Thyroid gland (tissue), 4 donors: ENCODE measurements at places on chromosomes 13 and 19. TPM values are rescaled to one million over a fixed set of nuclear protein-coding genes. Genes with fewer than 3 reads are reported as not detected.
A peak's percentile ranks its signal among the peaks of the same experiment; 100 is the strongest.

The CTXN1 gene
- 3.0 TPM for total RNA-seq

The SERP2 gene
- 4.7 TPM for total RNA-seq

The IGFLR1 gene
- total RNA-seq, result 5.2 TPM

The STOML3 gene
- not detected for total RNA-seq

The FBN3 gene
- total RNA-seq, result 3.1 TPM

The NXNL1 gene
- total RNA-seq, result not detected

The PTPRS gene
- total RNA-seq, result 387 TPM

The LAMP1 gene
- 225 TPM for total RNA-seq

DNA sequence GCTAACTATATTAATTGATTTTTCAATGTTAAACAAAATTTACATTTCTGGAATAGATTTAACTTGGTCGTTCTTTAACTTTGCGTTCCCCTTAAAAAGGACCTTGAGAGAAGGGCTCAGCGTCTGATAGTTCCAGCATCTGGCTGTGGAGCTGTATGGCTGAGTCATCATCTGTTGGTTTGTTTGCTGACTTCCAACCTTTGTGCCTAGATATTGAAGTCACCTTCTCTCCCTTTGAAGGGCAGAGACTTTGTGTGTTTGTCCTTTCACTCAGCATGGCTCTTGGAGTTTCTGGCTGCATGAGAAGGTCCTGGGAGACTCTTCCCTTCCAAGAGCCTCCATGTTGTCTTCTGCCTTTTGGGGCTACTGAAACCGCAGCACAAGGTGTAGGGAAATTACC lies 16.6 kb upstream of the IRS2 start:
- H3K36me3 ChIP-seq, result no peaks in the 10 kb centered on the region
- no peaks in the 10 kb centered on the region for H3K27me3 ChIP-seq
- H3K27ac ChIP-seq, result no peak overlapping the region
- DNase-seq, result no peak
- H3K4me1 ChIP-seq, result no peaks in the 10 kb centered on the region

GRCh38 chr13:113022745-113023574 lies 53.9 kb downstream of the MCF2L start:
- H3K4me1 ChIP-seq, result no peaks in the 10 kb centered on the region
- H3K4me3 ChIP-seq, result no peak overlapping the region
- DNase-seq, result no peak
- H3K27me3 ChIP-seq, result no peaks in the 10 kb centered on the region
- no peak overlapping the region for H3K27ac ChIP-seq

DNA sequence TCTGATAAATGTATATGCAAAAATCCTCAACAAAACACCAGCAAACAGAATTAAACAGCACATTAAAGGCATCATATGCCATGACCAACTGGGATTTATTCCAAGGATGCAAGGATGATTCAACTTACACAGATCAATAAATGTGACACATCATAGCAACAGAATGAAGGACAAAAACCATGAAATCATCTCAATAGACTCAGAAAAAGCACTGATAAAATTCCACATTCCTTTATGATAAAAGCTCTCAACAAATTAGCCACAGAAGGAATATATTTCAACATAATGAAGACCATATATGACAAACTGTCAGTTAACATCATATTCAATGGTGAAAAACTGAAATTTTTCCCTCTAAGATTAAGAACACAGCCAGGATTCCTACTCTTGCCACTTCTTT lies 691.6 kb downstream of the DIAPH3 start:
- H3K27ac ChIP-seq, result no peak overlapping the region
- H3K27me3 ChIP-seq, result no peaks in the 10 kb centered on the region
- no peaks in the 10 kb centered on the region for H3K36me3 ChIP-seq
- H3K4me1 ChIP-seq, result no peaks in the 10 kb centered on the region
- no peak for DNase-seq

DNA sequence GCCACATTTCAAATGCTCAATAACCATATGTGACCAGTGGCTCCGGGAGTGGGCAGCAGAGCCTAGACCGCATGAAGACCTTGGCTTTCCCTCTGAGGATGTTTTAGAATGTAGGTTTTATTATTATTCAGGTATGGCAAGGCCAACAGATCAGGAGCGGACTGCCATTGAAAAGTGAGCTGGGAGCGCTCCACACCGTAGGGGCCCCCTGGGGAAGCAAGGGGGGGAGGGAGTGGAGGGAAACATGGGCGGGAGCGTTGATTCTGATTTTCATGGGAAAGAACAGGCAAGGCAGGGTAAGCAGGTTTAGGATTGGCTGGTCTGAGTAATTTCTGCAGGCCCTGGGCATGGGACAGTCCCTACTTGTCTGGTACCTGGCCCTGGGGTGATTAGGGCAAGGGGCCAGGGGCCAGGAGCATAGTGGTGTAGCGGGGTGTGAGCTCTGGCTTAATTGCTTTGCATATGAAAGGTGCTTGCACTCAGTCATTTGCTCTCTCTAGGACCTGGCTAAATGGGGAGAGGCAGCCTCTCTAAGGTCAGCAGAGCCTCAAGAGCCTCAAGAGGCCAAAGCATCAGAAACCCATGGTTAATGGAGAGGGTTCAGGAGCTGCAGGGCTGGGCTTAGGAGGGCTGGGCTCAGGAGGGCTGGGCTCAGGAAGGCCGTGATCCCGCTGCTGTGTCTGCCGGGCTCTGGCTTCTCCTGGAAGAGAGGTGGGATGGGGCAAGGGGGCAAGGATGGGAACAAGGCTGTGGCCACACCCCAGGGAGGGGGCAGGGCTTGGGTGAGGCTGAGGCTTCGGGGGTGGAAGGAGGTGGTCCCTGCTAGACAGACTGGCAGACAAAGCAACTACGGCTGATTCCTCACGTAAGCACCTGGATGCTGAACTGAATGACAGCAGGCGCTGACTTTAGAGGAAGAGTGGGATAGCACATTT lies 82.0 kb upstream of the WASF3 start:
- no peak overlapping the region for H3K4me3 ChIP-seq
- no peaks in the 10 kb centered on the region for H3K4me1 ChIP-seq
- no peak overlapping the region for H3K27ac ChIP-seq

- H3K4me1 ChIP-seq, result no peaks in the 10 kb centered on the region
- no peak overlapping the region for H3K4me3 ChIP-seq
Observed at GRCh38 chr13:79285159-79285558, 120.9 kb downstream of the RBM26 start.

GRCh38 chr19:48175578-48175977 lies 5.1 kb downstream of the ZSWIM9 start:
- H3K27me3 ChIP-seq, result no peaks in the 10 kb centered on the region
- H3K36me3 ChIP-seq, result peaks cover 11% of the 10 kb centered on the region
- no peak overlapping the region for H3K4me3 ChIP-seq
- no peak for DNase-seq
- no peak overlapping the region for H3K27ac ChIP-seq
- H3K4me1 ChIP-seq, result peaks cover 6% of the 10 kb centered on the region

DNA sequence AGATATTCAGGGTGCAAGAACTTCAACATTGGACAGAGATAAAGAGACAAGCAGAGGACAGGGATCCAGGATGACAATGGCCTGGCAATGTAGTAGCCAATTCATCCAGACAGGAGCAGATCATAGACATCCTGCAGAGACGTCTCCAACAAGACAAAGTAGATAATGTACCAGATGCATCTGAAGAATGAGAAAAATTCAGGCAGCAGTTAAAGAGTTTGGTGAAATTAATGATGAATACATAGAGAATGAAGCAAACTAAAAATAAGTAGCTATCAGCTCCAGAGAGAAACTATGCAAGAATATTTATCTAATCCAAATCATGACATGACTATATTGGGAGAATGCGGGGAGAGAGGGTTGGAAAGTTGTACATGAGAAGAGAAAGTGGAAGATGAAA lies 278.4 kb upstream of the DACH1 start:
- no peak for DNase-seq
- H3K27me3 ChIP-seq, result no peaks in the 10 kb centered on the region
- H3K4me1 ChIP-seq, result peaks cover 24% of the 10 kb centered on the region
- no peak overlapping the region for H3K27ac ChIP-seq
- no peaks in the 10 kb centered on the region for H3K36me3 ChIP-seq

- no peaks in the 10 kb centered on the region for H3K36me3 ChIP-seq
- H3K27me3 ChIP-seq, result no peaks in the 10 kb centered on the region
- DNase-seq, result no peak
- H3K4me3 ChIP-seq, result no peak overlapping the region
- H3K27ac ChIP-seq, result no peak overlapping the region
Observed at GRCh38 chr13:49649963-49650312, 21.6 kb downstream of the ARL11 start.

DNA sequence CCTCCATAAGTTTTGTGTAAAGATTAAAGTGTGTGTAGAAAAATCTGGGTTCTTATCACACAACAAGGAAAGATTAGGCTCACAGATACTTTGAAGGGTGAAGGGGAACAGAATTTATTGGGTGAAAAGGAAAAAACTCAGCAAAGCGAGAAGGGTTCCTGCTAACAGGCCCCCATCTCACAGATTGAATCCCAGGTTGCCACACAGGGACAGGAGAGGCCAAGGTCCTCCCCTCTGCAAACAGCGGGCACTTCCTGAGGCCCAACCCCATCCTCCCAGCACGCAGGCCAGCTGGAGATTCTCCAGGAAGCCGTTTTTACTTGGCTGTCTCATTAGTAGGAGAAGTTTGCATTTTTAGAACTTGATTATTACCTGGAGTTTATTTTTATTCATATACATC lies 15.2 kb upstream of the ERCC5 start:
- H3K4me3 ChIP-seq, result no peak overlapping the region

- H3K4me3 ChIP-seq, result no peak overlapping the region
- H3K27ac ChIP-seq, result no peak overlapping the region
- no peaks in the 10 kb centered on the region for H3K4me1 ChIP-seq
- no peaks in the 10 kb centered on the region for H3K27me3 ChIP-seq
- no peaks in the 10 kb centered on the region for H3K36me3 ChIP-seq
- DNase-seq, result no peak
Observed at GRCh38 chr13:111667757-111668156, 347.3 kb downstream of the TEX29 start.

DNA sequence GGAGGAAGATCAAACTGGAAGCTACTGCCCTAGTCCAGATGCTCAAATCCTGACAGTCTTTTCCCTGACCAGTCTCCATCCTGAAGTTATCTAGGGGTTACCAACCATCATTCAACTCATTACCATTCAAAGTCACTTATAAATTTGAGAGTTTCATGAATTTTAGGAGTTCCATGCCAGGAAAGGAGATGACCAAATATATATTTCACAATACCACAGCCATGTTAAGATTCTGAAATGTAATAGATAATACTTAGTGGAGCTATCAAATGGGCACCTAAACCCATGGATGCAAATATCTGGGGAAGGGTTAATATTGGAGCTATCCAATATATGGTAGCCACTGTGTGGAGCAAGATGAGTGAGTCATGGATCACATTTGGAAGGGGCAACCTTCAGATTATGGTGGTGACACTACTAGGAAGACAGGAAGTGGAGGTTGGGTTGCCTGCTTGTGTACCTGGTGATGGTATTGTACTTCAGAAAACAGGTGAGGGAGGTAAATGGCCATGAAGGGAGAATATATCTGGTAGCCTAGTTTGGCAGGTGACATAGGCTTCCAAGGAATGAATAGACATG lies 18.7 kb downstream of the ZNF586 start:
- DNase-seq, result no peak
- H3K36me3 ChIP-seq, result peaks cover 3% of the 10 kb centered on the region

DNA sequence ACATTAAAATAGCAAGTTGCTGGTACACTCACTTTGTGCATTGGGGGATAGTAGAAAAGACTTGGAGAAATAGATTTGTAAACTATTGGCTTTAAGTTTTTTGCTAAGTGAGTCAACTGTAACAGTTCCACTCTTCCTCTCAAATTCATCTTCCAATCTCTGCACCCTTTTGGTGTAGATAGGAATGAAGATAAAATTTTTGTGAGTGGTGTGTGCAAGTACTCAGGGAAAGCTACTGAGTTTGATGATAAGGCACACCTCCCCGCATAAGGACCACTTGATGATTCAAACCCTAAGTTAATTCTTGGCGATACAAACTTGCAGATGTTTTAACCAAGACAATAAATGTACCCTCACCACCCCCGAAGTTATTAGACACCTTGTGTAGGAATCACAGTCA lies 168.3 kb upstream of the SLITRK1 start:
- H3K4me3 ChIP-seq, result no peak overlapping the region
- no peaks in the 10 kb centered on the region for H3K36me3 ChIP-seq
- no peaks in the 10 kb centered on the region for H3K4me1 ChIP-seq
- no peaks in the 10 kb centered on the region for H3K27me3 ChIP-seq
- no peak overlapping the region for H3K27ac ChIP-seq

GRCh38 chr19:28715157-28715556 lies 497.8 kb downstream of the UQCRFS1 start:
- no peaks in the 10 kb centered on the region for H3K4me1 ChIP-seq
- no peak for DNase-seq
- no peak overlapping the region for H3K4me3 ChIP-seq
- H3K27me3 ChIP-seq, result no peaks in the 10 kb centered on the region
- H3K36me3 ChIP-seq, result no peaks in the 10 kb centered on the region
- H3K27ac ChIP-seq, result no peak overlapping the region

DNA sequence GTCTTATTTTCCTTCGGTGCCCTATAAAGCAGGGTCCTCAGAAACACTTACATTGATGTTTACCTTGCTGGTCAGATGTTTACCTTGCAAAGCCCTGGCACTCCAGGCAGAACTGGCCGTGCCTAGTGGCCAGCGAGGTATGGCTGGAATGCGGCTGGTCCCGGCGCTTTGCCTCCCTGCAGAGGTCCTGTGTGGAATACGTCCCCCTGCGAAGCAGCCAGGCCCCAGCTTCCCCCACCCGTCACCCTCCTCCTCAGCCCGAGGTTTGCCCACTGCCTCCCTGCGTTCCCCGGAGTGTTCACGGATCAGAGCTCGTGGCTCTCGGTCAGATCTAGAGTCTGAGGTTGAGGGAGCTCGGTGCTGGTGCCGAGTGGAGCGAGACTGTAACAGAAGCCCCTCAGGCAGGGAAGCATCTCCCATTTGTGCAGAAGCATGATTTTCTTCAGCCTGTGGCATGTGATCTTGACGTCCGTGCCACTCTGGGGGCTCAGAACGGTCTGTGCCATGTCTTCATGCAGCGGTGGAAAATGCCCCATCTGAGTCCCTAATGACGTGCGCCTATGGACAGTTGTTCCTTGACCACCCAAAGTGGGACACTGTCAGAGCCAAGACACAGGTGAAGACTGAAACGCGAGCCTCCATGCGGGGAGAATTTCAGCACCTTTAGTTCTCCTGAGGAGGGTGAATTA lies 54.8 kb upstream of the SOX1 start:
- H3K27me3 ChIP-seq, result no peaks in the 10 kb centered on the region
- H3K4me3 ChIP-seq, result no peak overlapping the region
- no peak overlapping the region for H3K27ac ChIP-seq
- H3K36me3 ChIP-seq, result no peaks in the 10 kb centered on the region
- peaks cover 7% of the 10 kb centered on the region for H3K4me1 ChIP-seq

GRCh38 chr13:26445092-26445491 lies 112.4 kb upstream of the WASF3 start:
- H3K27ac ChIP-seq, result no peak overlapping the region
- H3K4me1 ChIP-seq, result no peaks in the 10 kb centered on the region
- H3K27me3 ChIP-seq, result no peaks in the 10 kb centered on the region
- no peak for DNase-seq
- no peaks in the 10 kb centered on the region for H3K36me3 ChIP-seq
- H3K4me3 ChIP-seq, result no peak overlapping the region

GRCh38 chr19:41352609-41353465 lies 885 bp downstream of the TGFB1 start:
- H3K27ac ChIP-seq, result peak overlapping the region; percentile 66
- H3K36me3 ChIP-seq, result no peaks in the 10 kb centered on the region
- DNase-seq, result peak; percentile 43
